ENCODE measurements at places on chromosomes 4 and X.

DNA sequence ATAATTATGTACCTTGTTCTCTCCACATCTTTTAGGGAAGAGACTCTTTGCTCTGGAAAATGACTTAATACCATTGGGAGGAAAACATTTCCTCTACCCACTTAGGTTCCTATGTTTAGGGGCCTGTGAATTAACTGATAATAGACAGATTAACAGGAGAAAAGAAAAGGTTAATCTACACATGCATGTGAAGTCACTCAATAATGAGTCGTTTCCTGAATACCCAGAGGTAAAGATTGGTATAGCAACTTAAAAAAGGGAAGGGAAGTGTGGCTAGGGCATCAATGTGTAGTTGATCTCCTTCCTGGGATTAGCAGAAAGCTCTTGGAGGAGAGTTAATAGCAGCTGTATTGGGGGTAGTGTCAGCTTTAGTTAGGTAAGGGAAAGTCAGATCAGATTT is 419.5 kb upstream of the ATOH1 start:
- no peak for DNase-seq

- DNase-seq = no peak
Observed at GRCh38 chrX:85851418-85851817, 195.9 kb downstream of the CHM start.

DNA sequence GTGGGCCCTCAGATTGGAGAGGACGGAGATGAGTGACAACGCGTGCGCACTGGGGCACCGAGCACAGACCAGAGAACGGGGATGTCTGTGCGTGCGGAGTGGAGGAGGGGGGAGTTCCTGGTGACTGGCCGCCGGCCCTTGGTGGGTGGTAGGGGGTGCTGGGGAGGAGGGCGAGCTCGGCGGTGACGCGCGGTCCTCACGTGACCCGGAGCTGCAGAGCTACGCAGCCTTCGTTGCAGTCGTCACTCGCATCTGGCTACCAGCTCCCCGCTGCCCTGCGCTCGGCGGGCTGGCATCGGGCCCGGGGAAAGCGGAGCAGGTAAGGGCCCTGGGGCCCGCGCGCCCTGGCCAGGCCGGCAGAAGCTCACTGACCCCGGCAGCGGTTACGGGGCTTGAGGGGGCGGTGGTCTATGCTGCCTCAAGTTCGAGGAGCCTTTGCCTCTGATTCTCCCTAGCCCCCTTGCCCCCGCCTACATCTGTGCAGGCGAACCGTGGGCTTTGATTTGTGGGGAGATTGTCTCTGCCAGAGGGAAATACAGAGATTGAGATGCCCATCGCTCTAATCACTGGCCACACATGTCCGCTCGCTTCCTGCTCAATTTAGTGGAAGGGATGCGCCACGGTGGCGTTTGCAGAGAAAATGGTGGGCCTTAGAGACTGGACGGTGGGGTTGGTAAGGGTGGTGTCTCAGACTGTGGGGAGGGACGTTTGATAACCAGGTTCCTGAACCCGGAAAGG is at the start of gene ARMCX4:
Gene ARMCX4, plus strand, starts transcription at position 245 of the 738 bp plus-strand sequence. CDS start 3,134 bp downstream, outside the sequence.
- peak; percentile 46 for DNase-seq

GRCh38 chr4:37595875-37596680 is 90.1 kb downstream of the RELL1 start:
- no peak for DNase-seq

DNA sequence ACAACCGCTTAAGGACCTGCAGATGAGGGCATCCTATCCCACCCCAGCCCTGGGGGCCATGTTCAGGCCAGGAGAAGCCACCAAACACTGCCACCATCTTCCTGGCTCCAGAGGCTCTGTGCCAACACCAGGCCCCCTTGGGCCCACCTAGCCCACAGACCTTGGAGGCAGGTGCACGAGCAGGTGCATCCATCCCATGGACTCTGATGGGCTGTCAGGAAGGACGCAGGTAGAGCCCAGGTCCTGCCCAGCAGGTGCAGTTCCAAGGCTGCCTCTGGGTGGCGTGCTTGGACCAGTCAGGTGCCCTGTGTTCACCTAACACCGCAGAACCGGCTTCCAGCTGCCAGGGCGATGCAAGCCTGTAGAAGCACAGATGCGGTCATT is 22.8 kb upstream of the PDE6B start:
- peak; percentile 39 for DNase-seq

DNA sequence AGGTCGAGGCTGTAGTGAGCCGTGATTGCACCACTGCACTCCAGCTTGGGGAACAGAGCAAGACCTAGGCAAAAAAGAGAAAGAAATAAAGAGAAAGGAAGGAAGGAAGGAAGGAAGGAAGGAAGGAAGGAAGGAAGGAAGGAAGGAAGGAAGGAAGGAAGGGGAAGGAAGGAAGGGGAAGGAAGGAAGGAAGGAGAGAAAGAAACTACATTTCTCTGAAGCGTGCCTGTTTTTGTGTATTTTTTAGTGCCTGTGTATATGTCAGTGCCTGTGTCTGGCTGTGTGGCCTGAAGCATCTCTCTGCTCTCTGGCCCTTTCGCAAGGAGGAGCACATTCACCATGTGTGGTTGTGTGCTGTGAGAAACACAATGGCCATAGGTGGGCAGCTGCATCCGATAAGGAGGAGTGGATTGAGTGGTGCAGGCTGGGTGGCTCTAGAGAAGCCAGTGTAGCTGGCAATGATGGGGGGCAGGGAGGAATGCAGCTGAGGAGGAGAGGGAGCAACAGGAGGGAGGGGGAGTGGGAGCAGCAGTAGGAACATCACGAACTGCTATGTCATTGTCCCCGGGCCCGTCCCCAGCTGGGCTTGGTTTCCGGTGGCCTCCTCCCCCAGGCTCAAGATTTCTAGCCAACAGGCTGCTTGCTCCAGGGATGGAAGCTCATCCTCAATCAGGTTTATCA is 11.4 kb downstream of the SYN1 start:
- DNase-seq = no peak

DNA sequence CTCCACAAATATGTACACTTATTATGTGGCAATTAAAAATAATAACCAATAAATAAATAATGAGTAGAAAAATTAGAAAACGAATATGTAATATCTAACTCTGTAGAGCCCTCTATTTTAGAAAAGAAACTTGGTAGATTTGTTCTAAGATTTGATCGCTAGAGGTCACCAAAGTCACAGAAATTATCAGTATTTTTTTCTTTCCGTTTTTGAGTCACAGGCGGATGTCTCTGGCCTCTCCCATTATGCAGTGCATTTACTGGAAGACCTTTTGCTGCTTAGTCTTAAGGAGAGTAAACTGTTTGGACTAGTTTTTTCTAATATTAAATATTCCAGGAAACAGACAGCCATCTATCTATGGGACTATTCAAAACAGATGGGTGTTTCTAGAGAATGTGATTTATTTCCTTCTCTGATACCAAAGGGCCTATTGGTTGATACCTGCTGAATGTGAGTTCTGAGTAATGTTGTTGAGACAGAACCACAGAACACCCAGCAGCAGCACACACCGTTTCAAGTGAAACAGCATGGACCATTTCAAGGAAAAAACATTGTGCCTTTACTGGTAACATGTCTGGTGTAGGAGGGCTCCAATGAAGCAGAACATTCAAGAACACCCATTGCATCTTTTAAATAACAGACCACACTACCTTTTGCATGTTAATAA is 34.0 kb upstream of the GYPA start:
- no peak for DNase-seq

- no peak for DNase-seq
Observed at GRCh38 chrX:131861088-131861787, 161.9 kb upstream of the STK26 start.

DNA sequence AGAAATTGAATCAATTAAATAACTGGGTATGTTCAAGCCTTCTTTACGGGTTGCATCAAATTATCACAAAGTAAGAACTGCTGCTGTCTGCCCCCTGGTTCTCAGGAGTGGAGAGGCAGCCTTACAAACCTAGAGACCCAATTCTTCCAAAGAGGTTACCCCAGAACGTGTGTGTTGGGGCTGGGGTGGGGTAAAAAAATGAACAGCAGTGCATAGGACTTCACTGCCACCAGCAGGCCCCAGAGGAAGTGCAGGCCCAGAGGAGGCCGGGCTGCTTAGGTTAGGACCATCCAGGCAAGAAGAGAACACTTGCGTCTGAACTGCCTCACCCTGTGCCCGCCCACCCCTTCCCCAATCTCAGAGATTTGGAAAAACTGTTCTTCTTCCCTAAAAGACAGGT is 1.5 kb upstream of the NWD2 start:
- DNase-seq = no peak
